Cardiac septum (tissue), 1 donor: ENCODE measurements at places on chromosomes 13 and 19. TPM values are rescaled to one million over a fixed set of nuclear protein-coding genes. Genes with fewer than 3 reads are reported as not detected.

GRCh38 chr19:18219911-18220631 lies 6.2 kb downstream of the PDE4C start:
- DNase-seq, result no peak

Gene C19orf53
- total RNA-seq, result 91.2 TPM

GRCh38 chr19:29845574-29846176 lies 33.9 kb downstream of the CCNE1 start:
- no peak for DNase-seq

- peak; percentile 65 for DNase-seq
Observed at GRCh38 chr19:46388311-46389095, 24.9 kb downstream of the CCDC8 start.

DNA sequence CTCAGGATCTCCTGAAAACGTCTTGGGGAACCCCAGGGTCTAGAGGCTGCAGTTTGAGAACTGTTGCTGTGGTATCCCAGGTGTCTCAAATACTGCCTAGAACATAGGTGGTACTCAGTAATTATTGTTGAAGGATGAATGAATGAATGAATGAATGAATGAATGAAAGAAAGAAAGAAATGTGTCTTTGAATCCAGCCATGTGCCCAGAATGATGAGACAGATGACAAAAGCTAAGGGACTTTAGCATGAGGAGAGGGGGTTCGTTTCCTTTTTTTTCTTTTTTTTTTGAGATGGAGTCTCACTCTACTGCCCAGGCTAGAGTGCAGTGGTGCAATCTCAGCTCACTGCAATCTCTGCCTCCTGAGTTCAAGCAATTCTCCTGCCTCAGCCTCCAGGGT lies 7.8 kb downstream of the LSR start:
- peak; percentile 12 for DNase-seq

- no peak for DNase-seq
Observed at GRCh38 chr13:72317346-72318109, 409.9 kb downstream of the MZT1 start.

Gene IGLON5
- not detected for total RNA-seq
